Activated CD4-positive, alpha-beta T cell treated with anti-CD3 and anti-CD28 coated beads for 36 hours (primary cell): ENCODE measurements at places on chromosomes 7 and 10. TPM values are rescaled to one million over a fixed set of nuclear protein-coding genes. Genes with fewer than 3 reads are reported as not detected.

DNA sequence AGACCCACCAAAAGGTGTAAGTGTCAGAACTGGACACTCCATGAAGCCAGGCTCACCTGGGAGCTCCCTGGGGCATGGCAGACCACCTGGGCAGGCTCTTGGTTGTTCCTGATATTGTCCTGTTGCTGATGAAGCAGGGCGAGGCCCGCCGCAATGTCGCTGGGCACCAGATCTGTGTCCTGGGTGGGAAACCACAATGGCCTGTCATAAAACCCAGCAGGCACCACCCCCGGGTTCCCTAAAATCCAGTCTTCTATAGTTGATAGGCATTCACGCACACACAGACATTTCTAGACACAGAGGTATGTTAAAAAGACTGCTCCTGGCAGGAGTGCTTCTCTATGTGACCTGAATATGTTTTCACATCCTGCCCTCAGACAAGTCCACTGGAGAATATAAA is 15.0 kb downstream of the DAGLB start:
- H3K36me3 ChIP-seq = peaks cover 19% of the 10 kb centered on the region
- H3K4me1 ChIP-seq = peaks cover 23% of the 10 kb centered on the region
- H3K4me3 ChIP-seq = no peak overlapping the region

DNA sequence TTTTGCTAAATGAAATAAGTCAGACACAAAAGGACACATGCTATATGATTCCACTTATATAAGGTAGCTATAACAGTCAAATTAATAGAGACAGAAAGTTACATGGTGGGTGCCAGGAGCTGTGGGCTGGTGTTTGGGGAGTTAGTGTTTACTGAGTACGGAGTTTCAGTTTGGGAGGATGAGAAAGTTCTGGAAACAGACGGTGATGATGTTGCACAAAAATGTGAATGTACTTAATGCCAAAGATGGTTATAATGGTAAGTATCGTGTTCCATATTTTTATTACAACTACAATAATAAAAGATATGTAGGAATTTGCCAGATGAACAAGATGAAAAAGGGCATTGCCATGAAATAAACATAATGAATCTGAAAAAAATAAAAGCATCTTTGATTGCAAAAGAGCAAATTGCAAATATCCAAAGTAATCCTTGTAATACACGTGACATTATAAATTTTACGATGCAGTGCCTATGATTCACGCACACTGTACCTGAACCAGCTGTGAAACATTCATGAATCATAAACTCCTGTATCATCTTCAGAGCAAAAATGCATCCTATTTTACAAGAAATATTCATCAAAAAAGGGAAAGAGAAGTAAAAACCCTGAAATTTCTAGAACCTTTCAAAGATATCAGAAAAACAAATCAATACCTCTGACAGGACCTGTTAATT is 676.7 kb downstream of the PCDH15 start:
- H3K27ac ChIP-seq = no peak overlapping the region
- H3K4me3 ChIP-seq = no peak overlapping the region
- H3K36me3 ChIP-seq = no peaks in the 10 kb centered on the region
- no peaks in the 10 kb centered on the region for H3K27me3 ChIP-seq

Gene NANOS1
- total RNA-seq = 0.09 TPM

DNA sequence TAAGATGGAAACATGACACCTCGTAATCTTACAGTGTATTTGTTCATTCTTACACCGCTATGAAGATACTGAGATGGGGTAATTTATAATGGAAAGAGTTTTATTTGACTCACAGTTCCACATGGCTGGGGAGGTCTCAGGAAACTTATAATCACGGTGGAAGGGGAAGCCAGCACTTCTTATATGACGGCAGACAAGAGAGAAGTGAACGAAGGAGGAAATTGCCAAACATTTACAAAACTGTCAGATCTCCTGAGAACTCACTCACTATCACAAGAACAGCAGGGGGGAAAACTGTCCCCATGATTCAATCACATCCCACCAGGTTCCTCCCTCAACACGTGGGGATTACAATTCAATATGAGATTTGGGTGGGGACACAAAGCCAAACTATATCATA is 282.3 kb downstream of the HGF start:
- no peaks in the 10 kb centered on the region for H3K4me1 ChIP-seq
- no peaks in the 10 kb centered on the region for H3K27me3 ChIP-seq
- no peak overlapping the region for H3K4me3 ChIP-seq
- DNase-seq = no peak
- H3K27ac ChIP-seq = no peak overlapping the region
- H3K36me3 ChIP-seq = no peaks in the 10 kb centered on the region

GRCh38 chr10:119139464-119140067 is 25.9 kb downstream of the SFXN4 start:
- no peak overlapping the region for H3K4me3 ChIP-seq
- DNase-seq = peak; percentile 73
- peak overlapping the region; percentile 14 for H3K27ac ChIP-seq
- H3K4me1 ChIP-seq = peaks cover 14% of the 10 kb centered on the region
- peaks cover 38% of the 10 kb centered on the region for H3K36me3 ChIP-seq

DNA sequence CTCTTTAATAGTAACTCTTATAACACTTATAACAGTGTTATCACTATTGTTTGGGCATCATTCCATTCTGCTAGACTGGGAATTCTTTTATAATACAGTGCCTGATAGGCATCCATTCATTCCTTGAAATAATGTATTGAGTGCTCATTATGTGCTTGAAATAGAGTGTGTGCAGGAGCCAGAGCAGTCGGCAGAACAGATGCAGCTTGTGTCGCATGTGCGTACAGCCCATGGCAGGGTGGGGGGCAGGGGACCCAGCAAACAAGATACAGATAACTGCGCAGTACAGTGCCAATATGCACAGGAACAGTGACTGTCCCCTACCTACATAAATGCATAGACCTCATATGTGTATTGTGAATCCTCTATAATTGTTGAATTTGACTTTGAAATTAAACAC is 99.3 kb downstream of the KAT6B start:
- H3K4me3 ChIP-seq = no peak overlapping the region
- no peaks in the 10 kb centered on the region for H3K36me3 ChIP-seq
- H3K4me1 ChIP-seq = peaks cover 47% of the 10 kb centered on the region
- DNase-seq = no peak

Gene CALHM3
- total RNA-seq = not detected

- no peak overlapping the region for H3K4me3 ChIP-seq
- peaks cover 18% of the 10 kb centered on the region for H3K27me3 ChIP-seq
- no peaks in the 10 kb centered on the region for H3K4me1 ChIP-seq
- H3K27ac ChIP-seq = no peak overlapping the region
These were observed 75.7 kb downstream of the MICALL2 start for GRCh38 chr7:1383398-1384112.
